ENCODE measurements at places on chromosomes 16 and 17. TPM values are rescaled to one million over a fixed set of nuclear protein-coding genes. Genes with fewer than 3 reads are reported as not detected.

The CYB5B gene
- 149 TPM for total RNA-seq

The COPZ2 gene
- total RNA-seq, result 25.1 TPM

The TEX19 gene
- not detected for total RNA-seq

The PKMYT1 gene
- total RNA-seq, result 3.9 TPM

- no peak for DNase-seq
Measured at GRCh38 chr17:68591583-68591982, 9.6 kb downstream of the FAM20A start.

- DNase-seq, result peak; percentile 97
Measured at GRCh38 chr16:86171329-86171728, 272.4 kb downstream of the IRF8 start.

- DNase-seq, result no peak
Measured at GRCh38 chr17:81193470-81194224, 27.6 kb upstream of the AATK start.

DNA sequence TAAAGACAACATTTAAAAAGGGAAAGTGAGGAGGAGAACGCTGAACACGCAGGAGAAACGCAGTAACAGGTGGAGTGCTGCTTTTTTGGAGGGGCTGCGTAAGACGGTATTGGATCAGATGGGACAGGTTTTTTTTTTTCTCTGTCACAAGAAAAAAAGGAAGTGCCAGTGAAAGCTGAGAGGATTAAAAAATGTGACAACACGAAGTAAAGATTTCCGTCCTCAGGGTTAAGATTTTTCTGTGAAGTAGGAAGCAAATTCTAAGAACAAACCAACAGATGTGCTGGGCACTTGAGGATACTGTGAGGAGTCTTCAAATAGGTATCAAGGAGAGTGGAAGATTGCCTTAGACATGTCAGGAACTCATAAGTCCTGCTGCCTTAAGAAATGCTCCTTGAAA, 5.8 kb upstream of the ABCA9 start:
- DNase-seq, result no peak
